ENCODE measurements at places on chromosomes 16 and 17.

DNA sequence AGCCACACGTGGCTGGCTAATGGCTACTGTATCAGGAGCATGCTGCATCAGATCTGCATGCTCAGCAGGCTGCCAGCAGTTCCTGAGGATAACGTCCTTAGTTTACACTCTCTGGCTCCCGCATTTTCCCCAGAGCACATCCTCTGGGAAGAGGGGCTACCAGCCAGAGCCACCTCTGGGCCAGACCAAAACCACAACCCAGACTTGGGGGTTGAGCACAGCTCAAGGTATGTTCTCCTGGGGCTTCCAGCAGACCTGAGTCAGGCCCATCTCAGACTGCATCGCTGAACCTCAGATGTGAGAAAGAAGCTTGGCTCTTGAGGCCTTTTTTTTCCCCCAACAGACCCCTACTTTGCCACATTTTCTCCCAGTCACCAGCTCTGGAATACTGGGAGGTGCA lies 23.7 kb upstream of the WSCD1 start:
- no peak for DNase-seq

DNA sequence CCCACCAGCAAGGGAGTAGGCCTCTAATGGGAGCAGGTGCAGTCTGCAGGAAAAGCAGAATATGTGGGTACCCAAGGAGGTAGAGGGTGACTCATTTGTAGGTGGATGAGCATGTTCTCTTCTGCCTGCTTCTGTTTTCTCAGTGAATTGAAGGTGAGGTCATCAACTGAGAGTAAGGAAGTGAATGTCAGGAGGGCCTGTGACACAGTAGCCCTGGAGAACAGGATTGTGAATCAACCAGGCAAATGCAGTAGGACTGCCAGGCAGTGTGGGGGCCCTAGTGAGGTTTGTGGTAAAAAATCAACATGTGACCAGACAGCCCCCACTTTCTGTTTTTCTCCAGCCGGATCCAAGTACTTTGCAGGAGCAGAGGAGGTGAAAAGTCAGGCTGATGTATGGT lies 150.5 kb upstream of the SOX9 start:
- no peak for DNase-seq

- no peak for DNase-seq
Measured at GRCh38 chr17:76599694-76600460, 14.2 kb upstream of the ST6GALNAC2 start.

DNA sequence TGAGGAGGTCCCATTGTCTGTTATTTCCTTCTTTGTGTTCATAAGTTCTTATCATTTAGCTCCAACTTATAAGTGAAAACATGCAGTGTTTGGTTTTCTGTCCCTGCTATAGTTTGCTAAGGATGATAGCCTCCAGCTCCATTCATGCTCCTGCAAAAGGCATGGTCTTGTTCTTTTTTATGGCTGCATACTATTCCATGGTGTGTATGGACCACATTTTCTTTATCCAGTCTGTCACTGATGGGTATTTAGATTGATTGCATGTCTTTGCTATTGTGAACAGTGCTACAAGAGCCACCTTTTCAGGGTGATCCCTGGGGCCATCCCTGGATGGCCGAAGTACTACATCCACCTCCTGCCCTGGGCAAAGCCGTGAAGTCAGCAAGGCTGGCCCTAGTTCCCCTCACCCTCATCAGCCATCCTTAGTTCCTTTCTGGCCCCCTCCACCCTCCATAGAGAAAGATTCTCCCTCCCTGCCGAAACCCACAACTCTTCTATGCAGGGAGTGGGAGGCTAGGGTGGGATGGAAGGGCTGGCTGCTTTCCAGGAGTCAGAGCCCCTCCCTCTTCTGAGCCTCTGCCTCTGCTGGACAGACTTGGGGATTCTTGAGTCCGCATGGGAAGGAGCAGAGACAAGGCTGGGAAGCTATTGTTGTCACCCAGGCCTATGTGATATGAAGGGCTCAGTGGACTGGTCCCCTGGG lies 8.3 kb downstream of the MT1X start:
- DNase-seq, result no peak

DNA sequence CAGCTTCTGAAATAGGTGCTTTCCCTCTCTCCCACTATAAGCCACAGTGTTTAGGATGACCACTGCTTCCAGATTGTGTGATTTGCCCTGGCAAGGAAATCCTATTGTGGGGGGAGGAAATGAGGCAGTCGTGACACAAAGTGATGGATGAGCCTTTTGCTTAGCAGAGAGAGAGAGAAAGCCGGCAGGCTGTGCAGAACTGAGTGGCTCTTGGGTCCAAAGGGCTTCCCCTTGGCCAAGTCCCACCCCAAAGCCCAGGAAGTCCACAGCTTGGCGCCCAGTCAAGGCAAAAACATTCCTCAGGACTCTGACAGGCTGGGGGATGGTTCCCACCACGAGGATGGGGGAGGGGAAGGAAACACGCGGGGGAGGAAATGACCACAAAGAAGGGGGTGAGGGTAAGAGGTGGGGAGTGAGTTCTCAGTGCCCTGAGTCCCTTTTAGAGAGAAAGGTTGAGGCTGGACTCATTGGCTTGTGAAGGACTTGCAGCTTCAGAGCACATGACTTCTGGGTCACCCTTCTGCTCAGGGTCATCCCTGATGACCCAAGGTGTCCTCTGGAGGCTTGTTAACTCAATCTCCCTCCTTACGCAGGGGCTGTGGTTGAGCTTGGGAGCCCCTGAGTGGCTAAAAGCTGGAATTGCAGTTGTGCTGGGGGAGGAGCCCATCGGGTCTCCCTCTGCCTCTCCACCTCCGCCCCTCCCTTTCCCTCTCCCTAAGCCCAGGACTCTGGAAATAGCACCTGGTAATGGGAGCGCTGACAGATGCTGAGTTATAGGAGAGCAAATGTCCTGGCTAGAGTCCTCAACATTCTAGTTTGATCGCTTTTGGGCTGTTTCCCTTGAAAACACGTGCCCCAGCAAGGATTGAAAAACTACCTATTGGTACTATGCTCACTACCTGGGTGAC lies 10.3 kb upstream of the MSL1 start:
- DNase-seq, result peak; percentile 73

- no peak for DNase-seq
Measured at GRCh38 chr16:28189245-28189644, 22.5 kb downstream of the XPO6 start.

DNA sequence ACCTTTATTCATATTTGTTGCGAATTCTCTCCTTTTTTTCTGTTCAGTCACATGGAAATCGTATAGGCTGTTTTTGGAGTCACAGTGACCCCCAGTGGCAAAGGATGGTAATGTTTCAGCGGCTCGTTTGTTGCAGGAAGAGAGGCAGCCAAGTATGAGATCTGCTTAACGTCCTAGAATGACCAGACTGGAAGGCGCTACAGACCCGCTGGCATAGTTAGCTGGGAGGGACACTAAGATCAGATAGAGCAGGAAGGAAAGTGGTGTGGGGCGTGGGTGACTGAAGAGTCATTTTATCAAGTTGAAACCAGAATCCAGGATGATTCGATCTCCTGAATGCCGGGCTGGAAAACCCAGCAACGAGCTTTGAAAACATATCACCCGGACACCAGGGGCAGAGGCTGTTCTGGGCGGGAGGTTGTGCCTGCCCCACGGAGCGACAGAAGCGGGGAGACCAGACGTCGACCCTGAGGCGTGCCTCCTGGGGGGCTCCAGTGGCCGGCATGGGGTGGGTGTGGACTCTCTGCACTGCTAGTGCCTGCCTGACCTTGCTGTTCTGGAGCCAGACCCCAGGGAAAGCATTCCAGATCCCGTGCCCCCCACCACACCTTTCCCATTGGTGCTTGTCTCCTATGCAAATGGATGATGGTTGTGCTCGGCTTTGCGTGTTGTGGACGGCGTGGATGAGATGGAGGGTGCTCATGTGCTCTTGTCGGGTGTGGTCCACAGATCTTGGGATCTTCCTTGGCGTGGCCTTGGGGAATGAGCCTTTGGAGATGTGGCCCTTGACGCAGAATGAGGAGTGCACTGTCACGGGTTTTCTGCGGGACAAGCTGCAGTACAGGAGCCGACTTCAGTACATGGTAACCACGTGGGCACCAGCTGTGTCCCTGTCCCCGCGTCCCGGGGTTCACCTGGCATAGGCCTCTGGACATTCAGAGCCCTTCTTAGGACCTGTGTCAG lies 7.7 kb downstream of the IL34 start:
- DNase-seq, result peak; percentile 75

DNA sequence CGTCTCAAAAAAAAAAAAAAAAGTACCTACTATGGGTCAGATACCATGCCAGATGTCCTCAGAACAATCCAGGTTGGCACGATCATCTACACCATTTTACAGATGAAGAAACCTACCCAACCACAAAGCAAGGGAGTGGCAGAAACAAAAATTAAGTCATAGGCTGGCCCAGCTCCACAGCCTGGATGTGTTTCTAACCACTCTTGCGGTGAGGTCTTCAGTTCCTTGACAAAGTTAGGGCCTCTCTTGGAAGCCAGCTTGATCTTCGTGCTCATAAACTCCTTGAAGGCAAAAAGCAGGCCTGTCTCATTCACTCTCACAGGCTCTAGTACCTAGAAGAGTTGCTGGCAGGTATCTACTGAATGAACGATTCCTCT lies 6.2 kb downstream of the GGA2 start:
- DNase-seq, result no peak

DNA sequence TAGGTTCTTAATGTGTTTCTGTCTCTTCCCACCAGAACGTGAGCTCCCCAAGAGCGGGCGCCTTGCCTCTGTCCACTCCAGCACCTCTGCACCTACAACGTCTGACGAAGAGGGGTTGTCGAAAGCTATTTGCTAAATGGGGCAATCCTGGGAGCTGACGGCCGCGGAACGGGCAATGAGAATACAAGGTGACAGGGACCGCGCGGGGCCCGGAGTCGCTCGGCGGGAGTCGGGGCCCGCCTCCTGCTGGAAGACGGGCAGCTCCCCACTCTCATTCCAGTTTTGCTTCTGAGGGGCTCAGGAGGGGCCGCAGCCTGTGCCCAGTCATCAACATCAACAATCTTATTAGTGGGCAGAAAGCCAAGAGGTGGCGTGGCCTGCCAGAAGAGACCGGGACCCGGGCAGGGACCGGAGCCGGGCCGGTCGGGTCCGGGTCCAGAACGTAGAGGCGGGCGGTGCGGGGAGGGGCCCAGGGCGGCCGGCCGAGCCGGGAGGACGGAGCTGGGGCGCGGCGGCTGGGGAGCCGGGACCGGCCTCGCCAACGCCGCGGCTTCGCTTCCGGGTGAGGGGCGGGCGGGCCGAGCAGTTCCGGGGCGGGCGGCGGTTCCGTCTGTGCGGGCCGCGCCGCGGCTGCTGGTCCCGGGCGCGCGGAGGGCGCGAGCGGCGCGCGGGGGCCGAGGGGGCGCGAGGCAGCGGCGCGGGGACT lies at the start of gene MOSMO:
Gene MOSMO, plus strand, starts transcription at position 603 of the 706 bp plus-strand sequence. CDS start 191 bp downstream, outside the sequence.
- DNase-seq, result peak; percentile 74

- DNase-seq, result no peak
Measured at GRCh38 chr16:76956394-76956793, 234.6 kb upstream of the MON1B start.
